Activated T-cell treated with anti-CD3 and anti-CD28 coated beads for 1 hour (primary cell): ENCODE measurements at places on chromosomes 7 and 10.

- no peak for DNase-seq
Measured at GRCh38 chr7:5422396-5423305, 983 bp downstream of the TNRC18 start.

GRCh38 chr7:35268953-35269352 lies 15.1 kb upstream of the TBX20 start:
- no peak for DNase-seq

DNA sequence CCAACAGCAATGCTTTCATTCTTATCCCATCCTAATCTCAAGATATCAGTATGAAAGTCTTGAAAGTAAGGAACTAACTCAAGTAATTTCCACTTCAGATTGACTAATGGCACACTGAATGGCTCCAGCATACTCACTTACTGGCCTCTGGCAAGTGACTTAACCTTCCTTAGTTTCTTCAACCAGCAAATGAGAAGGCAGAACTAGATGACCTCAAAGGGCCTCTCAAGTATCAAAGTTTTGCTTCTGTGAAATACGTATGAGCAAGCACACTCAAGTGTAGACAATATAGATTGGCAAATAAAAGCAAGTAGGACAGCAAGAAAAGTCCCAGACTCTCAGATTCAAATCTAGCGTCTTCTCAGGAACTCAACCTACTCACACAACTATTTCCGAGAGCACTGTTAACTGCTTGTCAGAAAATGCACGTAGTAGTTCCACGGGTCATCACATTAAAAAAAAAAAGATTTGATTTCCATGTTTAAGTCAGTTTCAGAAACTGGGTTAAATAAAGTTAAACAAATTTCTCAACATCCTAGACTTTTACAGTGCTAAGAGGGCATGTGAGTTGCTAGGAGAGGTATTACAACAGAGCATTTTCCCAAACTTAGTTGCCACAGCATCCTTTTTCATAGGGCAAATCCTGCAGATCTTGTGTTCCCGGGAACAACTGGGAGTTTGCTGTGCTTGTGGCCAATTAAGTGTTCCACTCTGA lies 276.9 kb upstream of the KLF14 start:
- DNase-seq = no peak

DNA sequence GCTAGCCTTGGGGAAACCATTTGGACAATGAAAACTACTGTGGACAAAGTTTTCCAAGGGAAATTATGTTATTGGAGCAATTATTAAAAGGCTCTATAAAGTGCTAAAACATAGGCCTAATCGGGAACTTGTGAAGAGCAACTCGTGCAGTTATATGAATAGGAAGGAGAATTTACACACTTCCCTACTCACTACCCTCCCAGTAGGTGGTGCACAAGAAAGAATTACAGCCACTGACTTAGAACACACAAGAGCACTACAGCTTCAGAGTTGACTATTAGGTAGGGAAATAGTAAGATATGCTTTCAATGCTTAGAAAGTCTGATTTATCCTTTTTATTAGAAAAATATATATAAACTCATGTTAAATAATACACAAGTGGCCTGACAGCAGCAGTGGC lies 47.2 kb downstream of the GSAP start:
- DNase-seq = no peak

- DNase-seq = no peak
Measured at GRCh38 chr10:85280014-85280413, 951.6 kb downstream of the CCSER2 start.

DNA sequence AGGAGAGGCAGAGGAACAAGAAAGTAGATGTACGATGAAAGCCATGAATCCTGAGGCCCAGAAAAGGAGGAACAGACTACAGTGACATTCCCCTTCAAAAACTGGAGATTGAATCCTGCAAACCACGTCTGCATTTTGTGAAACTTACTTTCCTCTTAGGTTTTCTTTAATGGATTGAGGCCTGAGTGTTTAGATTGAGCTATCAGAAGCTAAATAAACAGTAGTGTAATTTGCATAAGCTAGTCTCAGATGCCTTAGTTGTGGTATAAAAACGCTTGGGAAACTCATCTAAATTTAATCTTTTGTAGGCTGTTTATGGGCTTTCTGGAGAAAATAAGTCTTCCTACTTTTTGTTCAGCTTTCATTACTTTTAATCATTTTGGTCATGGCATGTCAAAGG lies 94.8 kb upstream of the HDAC9 start:
- no peak for DNase-seq

DNA sequence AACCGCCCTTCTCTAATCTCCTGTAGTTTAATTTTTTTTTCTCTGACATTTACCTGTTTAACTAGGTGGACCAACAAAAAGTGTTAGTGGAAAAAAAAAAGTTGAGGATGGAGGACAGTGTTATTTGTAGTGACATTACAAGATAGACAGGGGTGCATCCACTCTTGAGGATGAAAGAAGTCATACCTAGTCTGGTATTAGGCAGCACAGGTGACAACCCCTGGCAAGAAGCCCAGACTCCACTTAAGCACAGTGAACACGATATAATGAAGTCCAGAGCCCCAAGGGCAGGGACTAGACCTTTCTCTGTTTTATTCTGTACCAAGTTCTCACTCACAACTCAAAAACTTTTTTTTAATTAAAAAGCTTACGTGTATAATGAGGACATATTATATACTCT lies 268.4 kb downstream of the GPR37 start:
- no peak for DNase-seq

DNA sequence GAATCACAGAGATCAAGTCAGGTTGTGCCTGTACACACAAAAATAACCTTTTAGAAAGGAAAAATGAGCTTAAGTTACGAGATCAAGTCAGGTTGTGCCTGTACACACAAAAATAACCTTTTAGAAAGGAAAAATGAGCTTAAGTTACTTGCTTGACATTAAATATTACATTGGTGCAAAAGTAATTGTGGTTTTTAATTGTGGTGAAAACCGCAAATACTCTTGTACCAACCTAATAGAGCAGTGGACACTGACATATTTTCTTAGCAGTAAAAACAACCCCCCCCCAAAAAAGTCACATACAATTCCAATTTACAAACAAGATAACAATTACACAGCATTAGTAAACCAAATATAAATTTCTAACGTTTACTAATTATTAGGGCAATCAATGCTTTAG lies 595.6 kb downstream of the GRM8 start:
- no peak for DNase-seq

- no peak for DNase-seq
Measured at GRCh38 chr10:61325223-61325960, 127.8 kb downstream of the TMEM26 start.

GRCh38 chr7:159114981-159115380 lies 29.7 kb downstream of the VIPR2 start:
- no peak for DNase-seq

DNA sequence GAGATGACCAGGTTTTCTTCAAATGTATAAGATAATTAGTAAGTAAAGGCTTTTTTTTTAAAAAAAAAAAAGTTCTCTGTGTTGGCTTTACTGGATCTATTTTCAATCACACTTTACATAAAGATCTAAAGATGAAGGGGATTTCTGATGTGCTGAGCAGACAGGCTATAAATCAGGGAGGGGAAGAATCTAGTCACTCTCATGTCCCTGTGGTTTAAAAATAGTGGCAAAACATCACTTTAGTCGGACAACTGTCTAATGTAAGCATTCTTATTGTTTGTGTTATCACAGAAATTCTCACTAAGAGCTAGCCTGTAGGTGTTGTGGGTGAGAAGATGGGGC lies 132.7 kb downstream of the ICA1 start:
- DNase-seq = no peak

DNA sequence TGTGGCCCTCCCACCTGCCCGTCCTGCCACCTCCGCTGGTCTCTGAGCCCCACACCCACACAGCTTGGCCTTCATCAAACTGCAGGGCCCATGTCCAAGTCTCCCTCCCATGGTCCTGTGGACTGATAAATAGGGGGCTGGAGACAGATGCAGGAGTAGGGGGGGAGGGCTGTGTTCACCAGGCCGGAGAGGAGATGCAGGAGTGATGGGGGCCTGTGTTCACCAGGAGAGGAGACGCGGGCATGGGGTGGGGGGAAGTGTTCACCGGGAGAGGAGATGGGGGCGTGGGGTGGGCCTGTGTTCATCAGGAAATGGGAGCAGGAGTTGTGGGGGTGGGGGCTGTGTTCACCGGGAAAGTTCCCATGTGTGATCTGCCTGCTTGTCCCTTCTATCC lies 37.0 kb downstream of the JAKMIP3 start:
- DNase-seq = no peak

DNA sequence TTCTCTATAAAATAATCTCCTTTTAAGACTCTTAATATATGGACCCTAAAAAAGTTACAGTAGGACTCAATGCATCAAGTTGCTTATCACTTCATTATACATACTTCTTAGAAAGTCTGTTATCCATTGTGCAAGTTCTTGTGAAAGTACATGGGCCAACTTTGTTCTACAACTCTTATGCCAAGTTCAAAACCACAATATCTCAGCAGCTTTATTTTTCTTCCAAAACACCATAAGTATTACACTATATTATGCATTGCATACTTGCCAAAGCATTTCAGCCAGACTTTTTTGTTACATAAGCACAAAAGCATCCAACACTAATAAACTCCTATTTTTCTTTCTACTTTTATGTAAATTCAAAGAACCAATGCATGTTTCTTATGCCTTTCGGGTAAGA lies 94.4 kb downstream of the AHR start:
- DNase-seq = no peak

DNA sequence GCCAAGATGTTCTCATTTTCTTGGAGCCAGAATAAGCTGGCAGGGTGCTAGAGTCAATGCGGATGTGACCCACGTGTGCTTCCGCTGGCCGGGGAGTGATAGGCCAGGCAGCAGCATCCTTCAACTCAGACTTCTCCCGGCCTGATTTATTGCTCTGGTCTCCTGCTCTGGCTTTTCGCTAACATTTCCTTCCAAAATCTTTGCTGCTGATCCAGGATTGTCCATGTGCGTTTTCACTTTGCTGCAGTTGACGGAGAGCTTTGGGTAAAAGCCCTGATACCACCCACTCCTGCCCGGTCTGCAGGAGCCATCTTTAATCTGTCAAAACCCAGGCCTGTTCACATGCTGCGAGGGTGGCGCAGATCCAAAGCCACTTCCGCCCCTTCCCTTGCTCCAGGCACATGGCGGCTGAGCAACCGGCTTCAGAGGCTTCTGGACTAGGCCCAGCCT lies 106.8 kb downstream of the CYP26A1 start:
- DNase-seq = no peak

- no peak for DNase-seq
Measured at GRCh38 chr7:47226696-47227095, 355.2 kb downstream of the TNS3 start.

DNA sequence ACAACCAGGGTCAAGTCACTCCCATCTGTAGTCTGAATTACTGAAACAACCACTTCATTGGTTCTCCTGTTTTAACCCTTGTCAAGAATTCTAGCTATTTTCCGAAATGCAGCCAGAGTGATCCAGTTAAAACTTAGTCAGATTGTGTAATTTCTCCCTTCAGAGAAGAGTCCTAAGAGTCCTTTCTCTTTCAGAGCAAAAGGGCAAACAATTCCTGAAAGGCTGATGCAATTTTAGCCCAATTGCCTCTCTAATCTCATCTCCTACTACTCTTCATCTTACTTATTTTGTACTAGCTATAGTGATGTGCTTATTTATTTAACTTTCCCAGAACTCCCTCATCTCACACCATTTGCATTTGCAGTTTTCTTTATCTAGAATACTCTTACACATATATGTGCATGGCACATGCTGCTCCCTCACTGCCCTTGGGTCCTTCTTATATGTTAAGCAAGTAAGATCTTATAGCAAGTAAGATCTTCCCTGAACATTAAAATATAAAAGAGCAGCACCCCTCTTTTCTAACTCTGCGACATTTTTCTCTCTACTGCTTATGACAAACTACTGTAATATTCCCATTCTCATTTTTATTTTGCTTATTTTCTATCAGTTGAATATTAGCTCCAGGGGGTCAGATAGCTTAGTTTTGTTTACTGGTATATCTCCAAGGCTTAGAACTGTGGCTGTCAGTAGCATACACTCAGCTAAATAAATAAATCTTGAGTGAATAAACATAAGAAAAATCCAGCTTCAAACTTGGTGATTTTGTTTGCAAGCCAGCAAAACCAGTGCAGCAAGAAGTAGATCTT lies 44.6 kb downstream of the HGF start:
- no peak for DNase-seq

- no peak for DNase-seq
Measured at GRCh38 chr7:133593561-133593960, 340.7 kb downstream of the EXOC4 start.

- DNase-seq = no peak
Measured at GRCh38 chr7:26437003-26437532, 145.4 kb downstream of the SNX10 start.

DNA sequence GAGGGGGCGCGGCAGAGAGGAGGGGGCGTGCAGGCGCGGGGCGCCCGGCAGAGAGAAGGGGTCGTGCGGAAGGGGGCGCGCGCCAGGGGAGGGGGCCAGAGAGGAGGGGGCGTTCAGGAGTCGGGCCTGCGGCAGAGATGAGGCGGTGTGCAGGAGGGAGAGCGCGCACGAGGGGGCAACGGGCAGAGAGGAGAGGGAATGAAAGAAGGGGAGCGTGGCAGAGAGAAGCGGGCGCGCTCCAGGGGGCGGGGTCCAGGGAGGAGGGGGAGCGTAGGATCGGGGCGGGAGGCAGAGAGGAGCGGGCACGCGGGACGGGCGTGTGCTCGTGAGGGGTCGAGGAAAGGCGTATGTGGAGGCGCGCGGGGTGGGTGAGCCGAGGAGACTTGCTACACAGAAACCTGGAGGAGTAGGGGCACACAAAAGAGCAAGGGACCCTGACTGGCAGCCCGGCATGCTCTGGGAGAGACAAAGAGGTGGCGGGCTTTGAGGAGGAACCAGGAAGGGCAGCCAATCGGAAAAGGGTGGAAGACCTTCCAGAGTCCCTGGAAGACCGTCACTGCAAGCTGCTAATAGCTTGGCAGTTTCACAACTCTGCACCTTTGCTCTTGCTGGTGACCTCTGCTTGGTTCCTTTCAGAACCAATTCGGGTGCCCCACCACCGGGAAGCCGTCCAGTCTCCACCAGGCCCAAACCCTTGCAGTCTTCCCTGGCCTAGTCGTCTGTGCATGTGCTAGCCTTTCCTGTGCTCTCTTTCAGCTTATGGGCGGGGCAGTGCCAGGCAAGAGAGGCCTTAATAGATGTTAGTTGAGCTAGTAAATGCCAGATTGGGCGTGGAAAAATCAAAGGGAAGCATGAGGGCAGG lies 639 bp downstream of the DYDC2 start:
- no peak for DNase-seq

DNA sequence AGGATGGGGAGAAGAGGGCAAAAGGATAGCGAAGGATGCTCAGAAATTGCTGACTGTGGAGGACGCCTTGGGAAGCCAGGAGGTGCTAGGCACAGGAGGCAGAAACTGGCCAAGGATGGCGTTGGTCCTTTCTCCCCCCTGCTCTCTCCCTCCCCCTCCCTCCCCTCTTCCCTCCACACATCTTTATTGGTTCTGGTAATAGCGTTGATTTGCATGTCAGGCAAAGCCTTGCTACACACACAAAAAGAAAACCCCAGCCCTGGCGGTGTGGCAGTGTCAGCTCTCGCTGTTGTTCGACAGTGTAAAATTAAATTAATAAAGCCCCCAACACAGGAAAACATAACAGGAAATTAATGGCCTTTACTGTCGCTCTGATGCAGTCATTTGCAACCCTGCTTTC lies 47.2 kb downstream of the PAX2 start:
- no peak for DNase-seq

GRCh38 chr7:77679608-77680007 lies 16.7 kb upstream of the RSBN1L start:
- DNase-seq = no peak

GRCh38 chr7:102927312-102927933 lies 14.6 kb downstream of the LRRC17 start:
- DNase-seq = no peak

- no peak for DNase-seq
Measured at GRCh38 chr7:137865764-137866163, 19.0 kb upstream of the DGKI start.

- DNase-seq = no peak
Measured at GRCh38 chr7:132464740-132465139, 111.5 kb downstream of the PLXNA4 start.
